ENCODE measurements at places on chromosomes 13 and 19.

- DNase-seq, result peak; percentile 65
These were observed 57.6 kb upstream of the ZNF507 start for GRCh38 chr19:32287811-32288227.

GRCh38 chr13:67023130-67023876, 206.8 kb downstream of the PCDH9 start:
- peak; percentile 90 for DNase-seq

GRCh38 chr13:38803531-38803930, 116.7 kb downstream of the FREM2 start:
- DNase-seq, result no peak

DNA sequence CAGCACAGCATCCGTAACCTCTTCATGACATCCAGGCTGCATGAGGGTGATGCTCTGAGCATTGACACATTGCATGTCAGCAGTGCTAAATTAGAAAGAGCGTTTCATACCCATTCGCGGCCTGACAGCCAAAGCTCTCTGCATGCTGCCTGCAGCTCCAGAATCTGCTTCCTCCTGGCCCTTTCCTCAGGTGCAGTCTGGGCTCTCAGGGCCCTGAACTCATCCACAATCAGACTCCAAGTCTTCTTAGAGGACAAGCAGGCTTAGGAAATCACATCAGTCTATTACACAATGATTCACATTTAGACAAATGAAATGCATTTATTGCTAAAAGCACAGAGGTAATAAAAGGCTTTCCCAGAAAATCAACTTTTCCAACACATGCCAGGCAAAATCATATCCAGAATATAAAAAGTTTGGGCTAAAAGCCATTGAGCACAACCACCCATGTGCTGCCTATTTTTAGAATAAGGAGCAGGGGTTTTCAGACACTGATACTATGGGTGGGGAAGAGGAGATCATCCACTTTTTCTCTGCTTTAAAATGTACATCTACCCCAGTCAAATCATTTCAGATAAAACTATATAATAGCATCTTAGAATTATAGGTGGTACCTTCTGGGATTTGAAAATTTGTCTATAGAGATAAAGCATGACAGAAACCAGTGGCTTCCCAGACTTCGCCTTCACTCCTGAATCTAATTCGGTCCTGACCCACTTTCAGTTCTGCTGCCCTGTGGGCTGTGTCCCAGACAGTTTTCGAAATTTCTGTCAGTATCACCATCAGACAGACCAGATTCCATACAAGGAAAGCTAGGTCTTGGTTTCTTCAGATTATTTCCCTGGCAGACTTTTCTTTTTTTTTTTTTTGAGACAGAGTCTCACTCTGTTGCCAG, 109.3 kb downstream of the COL4A2 start:
- DNase-seq, result no peak

GRCh38 chr19:19444681-19445155, 39.2 kb downstream of the GATAD2A start:
- no peak for DNase-seq

DNA sequence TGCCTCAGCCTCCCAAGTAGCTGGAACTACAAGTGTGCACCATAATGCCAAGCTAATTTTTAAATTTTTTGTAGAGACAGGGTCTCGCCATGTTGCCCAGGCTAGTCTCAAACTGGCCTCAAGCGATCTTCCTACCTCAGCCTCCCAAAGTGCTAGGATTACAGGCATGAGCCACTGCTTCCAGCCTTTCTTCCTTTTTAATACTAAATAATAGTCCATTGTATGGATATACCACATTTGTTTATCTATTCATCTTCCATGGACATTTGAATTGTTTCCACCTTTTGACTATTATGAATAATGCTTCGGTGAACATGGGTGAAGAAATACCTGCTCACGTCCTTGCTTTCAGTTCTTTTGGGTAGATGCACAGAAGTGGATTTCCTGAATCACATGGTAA, 24.4 kb downstream of the GARRE1 start:
- DNase-seq, result no peak
